AG09319 (cell line): ENCODE measurements at places on chromosomes 16 and 17.

- DNase-seq, result no peak
These were observed 158.5 kb upstream of the CACNG5 start for GRCh38 chr17:66676421-66676820.

- no peak for DNase-seq
These were observed 14.6 kb downstream of the ANKRD40 start for GRCh38 chr17:50693036-50693682.

- no peak for DNase-seq
These were observed 54.1 kb upstream of the CNEP1R1 start for GRCh38 chr16:49970797-49971431.

GRCh38 chr17:77288115-77288619, 147.4 kb downstream of the SEC14L1 start:
- DNase-seq, result no peak

- DNase-seq, result no peak
These were observed 33.8 kb downstream of the FOXK2 start for GRCh38 chr17:82553210-82553930.

- no peak for DNase-seq
These were observed 1.1 kb downstream of the MLST8 start for GRCh38 chr16:2206420-2206779.

DNA sequence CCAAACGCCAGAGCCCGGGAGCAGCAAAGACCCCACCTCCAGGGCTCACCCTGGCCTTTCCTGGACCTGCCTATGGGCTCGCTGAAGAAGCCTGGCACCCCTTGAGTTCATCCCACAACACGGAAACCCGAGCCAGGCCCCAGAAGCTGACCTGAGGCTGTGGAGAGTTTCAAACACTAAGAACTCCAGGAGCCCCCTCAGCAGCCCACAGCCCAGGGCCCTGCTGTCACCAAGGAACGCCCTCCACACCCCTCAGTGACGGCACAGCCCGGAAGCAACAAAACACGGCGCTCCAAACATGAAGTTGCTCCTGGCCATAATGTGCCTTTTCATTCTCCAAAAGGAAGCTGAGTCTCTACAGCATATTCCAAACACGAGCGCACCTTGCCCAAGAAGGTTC, 9.2 kb downstream of the SLC38A10 start:
- no peak for DNase-seq

DNA sequence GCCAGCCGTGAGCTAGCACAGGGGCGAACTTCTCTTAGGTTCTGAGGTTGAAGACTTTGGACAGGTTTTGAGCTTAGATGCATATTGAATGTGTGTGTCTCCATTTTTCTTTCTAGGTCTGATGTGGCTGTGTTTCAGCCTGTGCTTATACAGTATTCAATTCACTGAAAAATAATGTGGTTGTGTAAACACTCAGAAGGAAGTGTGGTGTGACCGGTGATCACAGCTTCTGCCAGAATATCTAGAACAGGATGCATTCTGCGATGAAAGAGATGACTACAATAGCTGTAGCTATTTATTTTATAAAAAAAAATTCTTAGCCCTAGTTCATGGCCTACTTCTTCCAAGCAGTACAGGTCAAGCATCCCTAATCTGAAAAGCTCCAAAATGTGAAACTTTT, 64.4 kb downstream of the MAP2K6 start:
- DNase-seq, result no peak

DNA sequence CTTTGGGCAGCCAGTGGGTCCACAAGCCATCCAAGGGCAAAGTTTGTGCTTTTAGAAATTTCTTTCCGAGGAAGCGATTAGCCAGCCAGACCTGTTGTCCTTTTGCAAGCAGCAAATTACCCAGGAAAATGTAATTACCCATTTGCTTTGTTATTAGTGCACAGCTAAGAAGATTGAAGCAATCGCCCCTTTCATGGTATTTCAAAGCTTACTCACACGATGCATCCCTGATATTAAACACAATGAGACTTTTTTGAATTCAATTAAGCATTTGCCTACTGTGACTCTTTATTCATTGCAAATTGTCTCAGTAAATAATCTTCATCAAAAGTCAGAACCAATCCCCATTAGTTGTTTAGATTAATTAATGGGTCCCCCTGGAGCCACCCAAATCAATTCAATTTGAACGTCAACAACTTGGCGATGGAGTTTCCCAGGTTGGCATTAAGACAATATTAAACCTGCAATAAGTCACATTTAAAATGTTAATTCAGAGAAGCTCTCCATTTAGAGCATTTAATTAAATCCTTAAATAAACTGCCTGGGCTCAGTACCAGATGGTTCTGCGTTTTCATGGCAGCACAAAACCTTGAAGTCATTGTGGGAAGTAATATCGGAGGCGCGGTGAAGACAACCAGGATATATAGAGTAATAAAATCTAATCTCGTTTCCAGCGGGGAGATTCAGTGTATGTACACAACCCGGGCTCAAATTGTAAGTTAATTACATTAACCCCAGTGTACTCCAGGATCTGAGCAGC, 366.2 kb upstream of the TNRC6C start:
- no peak for DNase-seq

DNA sequence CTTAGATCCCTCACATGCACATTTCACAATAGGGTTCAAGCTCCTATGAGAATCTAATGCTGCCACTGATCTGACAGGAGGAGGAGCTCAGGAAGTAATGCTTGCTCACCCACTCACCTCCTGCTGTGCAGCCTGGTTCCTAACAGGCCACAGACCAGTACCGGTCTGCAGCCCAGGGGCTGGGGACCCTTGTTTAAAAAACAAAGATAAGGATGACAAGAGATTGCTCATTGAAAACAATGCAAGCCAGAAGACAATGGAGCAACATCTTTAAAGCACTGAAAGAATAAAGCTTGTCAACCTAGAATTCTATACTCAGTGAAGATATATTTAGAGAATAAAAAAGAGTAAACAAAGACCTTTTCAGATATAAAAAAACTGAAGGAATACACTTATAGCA, 22.8 kb upstream of the FA2H start:
- no peak for DNase-seq

- DNase-seq, result no peak
These were observed 79.6 kb downstream of the FOXL1 start for GRCh38 chr16:86657972-86658371.

DNA sequence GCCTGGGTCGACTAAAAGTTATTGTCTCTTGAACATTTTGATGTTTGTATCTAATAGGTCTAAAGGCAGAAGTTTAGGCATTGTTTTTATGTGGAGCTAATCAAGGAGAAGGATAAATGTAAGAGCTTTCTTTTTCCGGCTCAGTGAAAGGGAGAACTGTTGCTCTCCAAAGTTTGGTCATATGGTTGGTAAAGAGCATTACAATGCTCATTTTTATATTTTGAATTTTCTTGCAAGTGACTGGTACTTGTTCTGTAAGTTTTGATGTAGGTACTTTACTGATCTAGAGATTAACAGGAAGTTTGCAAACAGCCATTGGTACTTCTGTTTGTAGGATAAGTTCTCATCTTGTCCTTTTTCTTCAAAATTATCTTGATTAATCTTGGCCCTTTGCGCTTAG, 30.9 kb upstream of the BCAS3 start:
- no peak for DNase-seq

- no peak for DNase-seq
These were observed 222.1 kb downstream of the SOX9 start for GRCh38 chr17:72342627-72343527.

DNA sequence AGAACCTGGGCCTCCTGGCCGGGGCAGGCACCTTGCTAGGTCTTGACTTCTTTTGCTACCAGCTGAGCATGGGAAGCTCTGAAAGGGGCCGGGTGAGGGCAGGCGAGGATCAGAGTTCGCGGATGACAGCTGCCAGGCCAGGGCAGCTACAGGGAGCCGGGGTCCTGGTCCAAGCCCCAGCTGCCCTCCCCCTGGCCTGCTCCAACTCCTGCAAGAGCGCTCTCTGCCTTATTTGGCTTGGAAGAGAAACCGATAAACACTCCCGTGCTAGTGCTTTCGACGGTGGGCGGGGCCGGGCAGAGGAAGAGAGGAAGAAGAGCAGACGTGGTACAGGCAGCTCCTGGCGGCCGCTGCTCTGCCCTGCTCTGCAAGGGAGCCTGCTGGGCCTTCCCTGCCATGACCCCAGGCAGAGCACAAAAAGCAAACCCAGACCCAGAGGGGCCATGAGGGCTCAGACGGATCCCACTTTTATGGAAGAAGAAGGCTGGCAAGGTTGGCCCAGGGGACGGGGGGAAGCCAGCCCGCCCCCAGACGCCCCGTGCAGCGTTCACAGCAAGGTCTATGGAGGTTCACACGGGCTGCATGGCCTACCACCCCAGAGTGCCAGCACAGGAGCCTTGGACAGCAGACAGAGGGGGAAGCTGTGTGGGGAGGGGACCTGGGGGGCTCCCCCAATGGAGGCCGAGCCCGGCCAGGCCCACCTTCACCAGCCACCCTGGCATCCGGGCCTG, 25.6 kb downstream of the PIEZO1 start:
- DNase-seq, result no peak

GRCh38 chr17:7215136-7215638, 4.4 kb downstream of the DLG4 start:
- DNase-seq, result no peak
